Karpas-422 (cell line): ENCODE measurements at places on chromosomes 3 and 15. TPM values are rescaled to one million over a fixed set of nuclear protein-coding genes. Genes with fewer than 3 reads are reported as not detected.

PRSS50 gene
- not detected in 2 replicates for total RNA-seq

DNA sequence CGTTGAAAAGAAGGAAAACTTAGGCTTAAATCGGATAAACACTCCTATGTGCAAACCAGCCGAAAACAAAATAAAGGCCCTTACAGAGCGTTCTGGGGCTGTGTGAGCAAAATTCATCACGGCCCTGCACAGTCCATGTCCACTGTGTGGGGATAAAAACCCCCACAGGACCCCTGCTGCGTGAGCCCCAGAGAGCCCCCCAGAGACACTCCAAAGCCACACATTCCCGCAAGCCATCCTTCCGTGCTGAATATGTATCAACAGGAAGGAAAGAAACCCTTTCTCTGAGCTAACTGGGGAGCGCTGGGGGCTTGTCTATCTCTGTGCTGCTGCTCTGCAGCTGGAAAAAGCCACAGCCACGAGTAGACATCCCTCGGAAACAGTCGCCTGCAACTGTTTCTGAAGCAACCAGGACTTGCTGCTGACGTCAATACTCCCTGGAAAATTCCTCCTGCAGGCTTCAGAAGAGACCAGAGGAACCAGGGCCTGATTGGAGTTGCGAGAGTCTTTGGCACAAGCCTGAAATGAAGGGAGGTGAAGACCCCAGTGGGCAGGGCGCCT is 72.7 kb downstream of the NUP210 start:
- DNase-seq: no peak

DNA sequence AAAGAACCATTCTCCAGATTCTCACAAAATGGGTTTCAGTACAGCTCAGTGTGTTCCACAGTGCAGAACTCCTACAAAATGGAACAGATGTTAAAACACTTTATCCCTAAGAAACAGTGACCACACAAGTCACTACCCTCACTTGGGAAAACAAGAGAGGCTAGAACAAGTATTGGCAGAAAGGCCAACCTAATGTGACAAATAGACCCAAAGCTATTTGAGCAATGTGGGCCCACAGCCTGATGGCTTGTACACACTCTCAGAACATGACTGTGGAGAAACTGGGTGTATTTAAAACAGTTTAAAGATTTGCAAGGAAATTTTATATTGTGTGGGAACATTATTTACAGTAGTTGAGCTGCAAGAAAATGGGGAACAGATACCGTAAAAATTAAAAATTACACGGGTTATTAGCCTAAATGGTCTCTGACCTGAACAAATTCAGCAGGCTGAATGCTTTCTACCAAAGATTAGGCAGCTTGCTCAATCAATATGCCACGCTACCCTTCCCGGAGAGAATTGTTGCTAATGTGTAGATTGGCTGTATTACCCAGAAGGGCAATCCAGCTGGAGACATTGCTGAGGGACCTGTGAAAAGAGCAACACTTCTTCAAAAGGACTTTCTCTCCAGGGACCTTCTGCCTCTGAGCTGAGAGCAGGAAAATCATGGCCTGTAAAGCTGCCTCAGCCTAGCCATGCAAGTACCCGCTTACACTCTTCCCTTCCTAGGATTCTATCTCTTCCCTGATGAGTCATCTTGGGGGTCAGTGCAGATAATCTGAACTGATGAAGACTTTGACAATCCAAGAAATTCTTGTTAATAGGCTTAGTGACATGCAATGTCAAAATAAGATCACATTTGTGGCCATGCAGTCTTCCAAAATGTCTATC is 97.1 kb downstream of the STRIT1 start:
- DNase-seq: no peak

ZNF80 gene
- total RNA-seq: not detected in 2 replicates

GRCh38 chr3:12479919-12480427 is 4.3 kb upstream of the TSEN2 start:
- peak; percentile 80 for DNase-seq

GRCh38 chr15:33926260-33926659 is 42.0 kb upstream of the CHRM5 start:
- DNase-seq: no peak

GOLGA8N gene
- total RNA-seq: 0.07 and 1.5 TPM in 2 replicates

DNA sequence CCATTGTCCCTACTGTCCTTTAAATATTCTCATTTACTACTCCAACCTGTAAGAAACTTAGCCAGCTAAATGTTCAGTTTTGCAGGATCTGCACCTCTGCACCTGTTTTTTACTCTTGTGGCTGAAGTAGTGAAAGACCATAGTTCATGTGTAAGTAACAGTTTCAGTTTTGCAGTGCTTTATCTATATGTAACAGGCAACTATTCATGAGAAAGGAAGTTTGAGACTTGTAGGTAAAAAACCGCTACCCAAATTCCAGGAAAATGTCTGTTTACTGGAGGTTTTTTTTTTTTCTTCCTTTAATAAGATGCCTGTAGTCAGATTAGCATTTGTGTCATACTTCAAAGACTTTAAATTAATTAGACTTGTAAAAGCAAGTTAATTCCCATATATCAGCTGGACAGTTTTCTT is 25.4 kb upstream of the MBNL1 start:
- no peak for DNase-seq

DNA sequence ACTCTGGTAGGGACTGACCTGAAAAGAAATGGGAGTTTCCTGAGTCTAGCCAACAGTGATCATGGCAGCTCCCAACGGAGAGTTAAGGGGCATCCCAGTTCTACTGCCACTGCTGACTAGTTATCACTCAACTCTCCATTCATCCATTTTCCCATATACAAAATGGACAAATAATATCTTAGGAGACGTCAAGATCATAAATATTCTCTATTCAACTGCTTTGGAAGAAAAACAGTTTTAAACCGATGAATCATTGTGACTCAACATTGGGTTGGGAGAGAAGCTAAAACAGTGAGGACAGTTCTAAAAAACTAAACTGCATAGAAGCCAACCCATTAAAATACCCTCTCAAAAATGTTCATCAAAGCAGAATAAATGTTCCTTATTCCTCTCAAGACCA is 57.6 kb upstream of the CHRM5 start:
- DNase-seq: no peak

APBA2 gene
- total RNA-seq: not detected in 2 replicates

DNA sequence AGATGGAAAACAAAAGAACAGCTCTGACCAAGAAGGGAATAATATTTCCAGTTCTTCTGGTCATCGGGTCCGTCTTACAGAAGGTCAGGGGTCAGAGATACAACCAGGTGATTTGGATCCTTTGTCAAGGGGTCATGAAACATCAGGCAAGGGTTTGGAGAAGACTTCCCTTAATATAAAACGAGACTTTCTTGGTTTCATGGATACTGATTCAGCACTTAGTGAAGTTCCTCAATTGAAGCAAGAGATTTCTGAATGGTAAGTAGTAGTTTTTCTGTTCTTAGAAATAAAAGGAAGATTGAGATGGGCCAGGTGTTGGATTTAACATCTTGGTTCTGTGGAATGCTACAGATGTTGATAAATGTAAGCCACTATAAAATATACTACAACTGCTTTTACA is 9.5 kb downstream of the MGA start:
- no peak for DNase-seq
